ENCODE measurements at places on chromosomes 7 and 10.

- no peak for DNase-seq
These were observed 84.2 kb upstream of the STEAP1B start for GRCh38 chr7:22584179-22584578.

DNA sequence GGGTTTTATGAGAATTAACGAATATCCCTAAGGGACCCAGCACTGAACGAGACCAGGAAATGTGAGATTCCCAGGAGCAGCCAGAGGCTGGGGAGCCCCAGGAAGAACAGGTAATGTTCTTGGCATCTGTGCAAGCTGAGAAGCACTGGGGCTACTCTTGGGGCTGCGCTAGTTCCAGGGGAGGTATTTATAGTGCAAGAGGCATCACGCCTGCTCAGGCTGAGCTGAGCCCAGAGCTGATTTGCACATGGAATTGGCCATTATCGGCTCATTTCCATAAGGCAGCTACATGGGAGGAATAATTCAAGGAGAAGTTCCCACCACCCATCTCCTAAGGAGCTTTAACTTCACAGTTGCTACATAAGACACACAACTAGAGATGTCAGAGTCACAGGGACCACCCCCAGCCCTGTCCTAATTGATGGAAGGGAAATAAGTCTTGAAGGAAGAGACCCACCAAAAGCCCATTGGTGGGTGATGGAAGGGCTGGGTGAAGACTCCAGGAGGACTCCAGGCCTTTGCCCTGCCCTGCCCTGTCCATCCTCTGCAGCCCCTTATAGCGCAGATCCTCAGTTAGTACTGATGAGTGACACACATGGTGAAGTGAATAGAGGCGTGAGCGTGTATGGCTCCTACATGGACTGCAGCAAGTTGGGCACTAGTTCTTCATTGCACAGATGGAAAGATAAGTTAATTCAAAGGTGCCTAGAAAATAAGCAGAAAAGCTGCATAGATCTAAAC is 178.9 kb downstream of the GRID1 start:
- DNase-seq, result no peak

DNA sequence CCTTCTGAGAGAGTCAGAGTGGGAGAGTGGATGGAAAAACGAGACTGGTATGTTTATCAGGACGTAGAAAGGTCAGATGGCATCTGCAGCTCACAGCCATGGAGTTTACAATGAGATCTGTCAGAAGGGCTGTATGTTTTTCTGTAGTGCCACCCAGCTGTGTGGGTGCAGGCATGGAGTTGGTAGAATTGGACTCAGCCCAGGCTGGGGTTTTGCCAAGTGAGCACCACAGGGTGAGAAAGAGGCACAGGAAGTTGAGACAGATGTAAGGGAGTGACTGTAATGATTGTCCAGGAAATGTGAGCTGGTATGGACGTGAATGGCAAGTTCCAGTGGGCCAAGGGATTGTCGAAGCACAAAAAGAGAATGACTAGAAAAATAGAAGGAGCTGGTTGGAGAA is 9.1 kb upstream of the ZYX start:
- no peak for DNase-seq

DNA sequence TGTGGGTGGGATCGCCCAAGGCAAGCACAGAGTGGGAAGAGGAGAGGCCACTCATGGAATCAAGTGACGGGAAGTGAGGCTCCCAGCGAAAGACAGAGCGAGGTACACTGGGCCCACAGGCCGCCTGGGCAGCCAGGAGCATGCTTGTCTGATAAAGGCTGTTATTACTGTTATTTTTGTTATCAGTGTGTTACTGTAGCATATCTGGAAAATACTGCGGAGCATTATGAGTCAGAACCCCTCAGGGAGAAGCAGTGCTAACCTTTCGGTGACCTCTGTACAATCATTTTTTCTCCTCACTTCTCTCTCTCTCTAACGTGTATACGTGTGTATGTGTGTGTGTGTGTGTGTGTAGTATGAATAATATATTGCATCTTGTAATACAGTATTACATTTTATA is 3.8 kb upstream of the TCERG1L start:
- no peak for DNase-seq

- DNase-seq, result no peak
These were observed 75.5 kb upstream of the PPP2R2D start for GRCh38 chr10:131825150-131825848.

DNA sequence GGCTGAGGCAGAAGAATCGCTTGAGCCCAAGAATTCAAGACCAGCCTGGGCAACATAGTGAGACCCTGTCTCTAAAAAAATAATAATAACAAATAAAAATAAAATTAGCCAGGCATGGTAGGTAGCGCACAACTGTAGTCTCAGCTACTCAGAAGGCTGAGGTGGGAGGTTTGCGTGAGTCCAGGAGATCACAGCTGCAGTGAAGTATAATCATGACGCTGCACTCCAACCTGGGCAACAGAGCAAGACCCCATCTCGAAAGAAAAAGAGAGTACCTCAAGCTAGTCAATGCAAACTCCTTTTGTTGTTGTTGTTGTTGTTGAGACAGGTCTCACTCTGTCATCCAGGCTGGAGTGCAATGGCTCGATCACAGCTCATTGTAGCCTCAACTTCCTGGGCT is 34.0 kb upstream of the NFE2L3 start:
- no peak for DNase-seq

GRCh38 chr10:77463499-77463898 is 174.1 kb downstream of the KCNMA1 start:
- no peak for DNase-seq

DNA sequence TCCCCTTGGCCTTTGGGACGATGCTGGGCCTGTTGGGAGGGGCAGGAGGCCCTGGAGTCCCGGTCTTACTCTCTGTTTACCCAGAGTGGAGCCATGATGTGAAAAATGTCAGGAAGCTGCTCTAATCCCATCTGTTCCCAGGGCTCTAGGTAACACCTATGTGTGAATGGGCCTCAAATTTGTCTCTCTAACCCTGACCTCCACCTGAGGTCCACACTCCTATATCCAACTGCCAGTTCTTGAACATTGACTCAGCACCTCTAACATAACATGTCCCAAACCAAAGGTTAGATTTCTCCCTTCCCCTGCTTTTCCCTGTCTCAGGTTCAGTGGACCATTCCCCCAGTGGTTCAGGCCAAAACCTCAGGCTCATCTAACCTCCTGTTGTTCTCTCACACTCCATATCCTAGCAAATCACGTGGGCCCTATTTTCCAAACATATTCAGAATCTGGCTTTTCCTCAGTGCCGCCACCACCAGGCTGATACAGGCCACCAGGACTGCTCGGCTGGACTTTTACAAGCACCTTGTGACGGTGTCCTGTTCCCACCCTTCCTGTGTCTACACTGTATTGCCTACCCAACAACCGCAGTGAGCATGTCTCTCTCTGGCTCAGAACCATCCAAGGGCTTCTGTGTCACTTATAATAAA is 130.6 kb downstream of the ATXN7L1 start:
- no peak for DNase-seq

DNA sequence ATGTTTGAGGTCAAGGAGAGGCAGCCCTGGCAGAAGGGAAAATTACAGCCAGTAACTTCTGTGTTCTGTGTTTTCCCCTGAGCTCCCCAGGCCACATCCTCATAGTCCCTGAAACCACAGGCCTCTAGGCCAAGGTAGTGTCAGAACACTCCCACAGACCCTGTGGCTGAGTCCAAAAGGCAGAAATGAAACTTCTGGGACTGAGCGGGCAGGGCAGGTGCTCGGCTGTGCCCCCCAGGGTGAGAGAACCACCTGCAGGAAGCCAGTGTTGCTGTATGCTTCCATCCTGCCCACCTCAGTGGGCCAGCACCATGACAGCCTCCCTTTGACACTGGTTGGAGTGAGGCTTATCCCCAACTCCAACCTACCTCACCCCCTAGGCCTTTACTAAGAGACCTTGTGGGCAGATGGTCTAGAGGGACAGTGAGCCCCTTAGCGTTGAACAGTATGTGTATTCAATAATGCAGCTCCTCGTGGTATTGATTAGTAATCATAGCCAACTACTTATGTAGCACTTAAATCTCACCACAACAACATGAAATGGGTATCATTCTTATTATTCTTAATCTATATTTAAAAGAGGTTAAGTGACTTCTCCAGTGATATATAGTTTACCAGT is 30.3 kb downstream of the PIK3CG start:
- DNase-seq, result no peak

DNA sequence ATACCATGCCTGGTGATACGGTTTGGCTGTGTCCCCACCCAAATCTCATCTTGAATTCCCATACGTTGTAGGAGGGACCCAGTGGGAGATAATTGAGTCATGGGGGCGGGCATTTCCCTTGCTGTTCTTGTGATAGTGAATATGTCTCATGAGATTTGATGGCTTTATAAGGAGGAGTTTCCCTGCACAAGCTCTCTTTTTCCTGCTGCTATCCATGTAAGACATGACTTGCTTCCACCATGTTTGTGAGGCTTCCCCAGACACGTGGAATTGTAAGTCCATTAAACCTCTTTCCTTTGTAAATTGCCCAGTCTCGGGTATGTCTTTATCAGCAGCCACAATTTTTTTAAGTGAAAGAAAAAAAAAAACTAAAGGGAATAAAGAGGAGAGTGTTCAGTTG is 152.5 kb downstream of the ARHGAP12 start:
- no peak for DNase-seq

- DNase-seq, result no peak
These were observed 14.0 kb upstream of the UBE3C start for GRCh38 chr7:157124690-157125089.

DNA sequence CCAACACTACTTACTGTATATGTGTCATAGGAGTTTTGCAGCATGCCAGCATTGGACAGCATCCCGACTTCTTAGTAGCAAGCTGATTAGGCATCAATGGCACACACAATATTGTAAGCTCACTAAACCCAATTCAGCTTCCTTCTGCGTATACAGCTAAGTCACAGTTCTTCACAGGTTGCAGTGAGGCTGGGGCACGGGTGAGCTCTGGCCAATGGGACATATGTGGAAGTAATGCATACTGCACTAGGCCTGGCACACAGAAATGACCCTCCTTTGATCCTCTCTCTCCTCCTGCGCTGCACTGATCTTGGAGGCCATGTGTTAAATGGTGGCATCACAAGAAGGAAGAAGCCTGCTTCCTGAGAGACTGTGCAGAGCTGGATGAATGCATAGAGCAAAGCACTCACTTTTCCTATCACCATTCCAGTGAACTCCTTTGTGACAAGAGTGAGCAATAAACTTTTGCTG is 11.9 kb downstream of the RAB11FIP2 start:
- no peak for DNase-seq

GRCh38 chr7:151087245-151088018 is 1.2 kb downstream of the AGAP3 start:
- DNase-seq, result no peak

DNA sequence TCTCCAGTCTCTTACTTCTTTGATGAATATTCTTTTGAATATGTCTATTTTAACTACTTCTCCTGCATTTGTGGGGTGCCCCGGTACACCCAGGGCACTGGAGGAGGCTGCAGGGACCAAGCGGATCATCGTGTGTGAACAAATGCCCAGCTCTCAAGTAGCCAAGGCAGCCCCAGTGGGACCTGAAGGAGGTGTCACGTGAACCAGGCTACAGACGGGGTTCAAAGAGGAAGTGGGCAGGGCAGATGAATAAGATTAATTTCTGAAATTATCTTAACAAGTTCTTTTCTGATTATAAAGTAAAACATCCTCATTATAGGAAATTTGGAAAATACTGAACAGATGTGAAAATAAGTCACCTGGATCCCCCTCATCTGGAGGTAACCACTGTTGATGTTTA is 78.4 kb upstream of the DUSP5 start:
- no peak for DNase-seq

- DNase-seq, result no peak
These were observed 57.7 kb upstream of the SPOCK2 start for GRCh38 chr10:72146071-72146470.

DNA sequence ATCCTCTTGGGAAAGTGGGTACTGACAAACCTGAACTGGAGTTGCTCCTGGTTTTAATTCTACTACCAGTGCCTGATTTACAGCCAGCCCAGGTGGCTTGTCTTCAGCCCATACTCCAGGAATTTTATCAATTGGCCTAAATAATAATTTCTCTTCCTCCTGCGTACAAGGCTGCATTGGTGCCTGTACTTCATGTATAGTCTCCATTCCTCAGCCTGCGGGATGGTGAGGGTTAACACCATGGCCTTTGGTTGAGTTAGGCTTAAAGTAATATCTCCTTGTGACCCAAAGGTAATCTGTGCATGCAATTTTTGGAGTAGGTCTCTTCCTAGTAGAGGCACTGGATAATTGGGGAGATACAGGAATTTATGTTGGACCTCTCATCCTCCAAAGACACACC is 5.5 kb upstream of the ZNF117 start:
- DNase-seq, result no peak

DNA sequence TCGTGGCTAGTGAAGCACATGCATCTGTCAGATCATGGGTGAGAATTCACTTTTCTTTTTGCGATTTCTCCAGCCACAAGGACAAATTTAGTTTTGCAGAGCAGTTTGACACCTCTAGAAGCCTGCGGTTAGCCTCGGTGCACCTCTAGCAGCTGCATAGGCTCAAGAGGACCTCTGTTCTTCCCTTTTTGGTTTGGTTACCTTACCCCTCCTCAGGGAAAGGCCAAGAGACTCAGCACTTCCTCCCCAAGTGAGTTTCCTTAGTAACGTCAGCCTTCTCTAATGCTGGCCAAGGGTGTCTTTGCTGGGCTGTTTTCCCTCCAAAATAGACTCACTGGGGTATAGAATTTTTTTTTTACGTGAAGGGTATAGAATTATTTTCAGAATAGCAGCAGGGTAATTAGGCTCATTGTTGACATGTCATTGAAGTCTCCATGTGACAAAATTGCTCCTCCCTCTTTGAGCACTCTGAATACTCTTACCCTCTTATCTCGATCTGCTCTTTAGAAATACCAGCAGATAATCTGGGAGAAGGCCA is 97.8 kb downstream of the AUTS2 start:
- DNase-seq, result peak; percentile 25

- no peak for DNase-seq
These were observed 539.3 kb upstream of the TEX47 start for GRCh38 chr7:89334797-89335196.

- no peak for DNase-seq
These were observed 84.9 kb downstream of the CAMK1D start for GRCh38 chr10:12434277-12434676.

GRCh38 chr7:130966246-130967009 is 232.4 kb upstream of the KLF14 start:
- DNase-seq, result no peak

DNA sequence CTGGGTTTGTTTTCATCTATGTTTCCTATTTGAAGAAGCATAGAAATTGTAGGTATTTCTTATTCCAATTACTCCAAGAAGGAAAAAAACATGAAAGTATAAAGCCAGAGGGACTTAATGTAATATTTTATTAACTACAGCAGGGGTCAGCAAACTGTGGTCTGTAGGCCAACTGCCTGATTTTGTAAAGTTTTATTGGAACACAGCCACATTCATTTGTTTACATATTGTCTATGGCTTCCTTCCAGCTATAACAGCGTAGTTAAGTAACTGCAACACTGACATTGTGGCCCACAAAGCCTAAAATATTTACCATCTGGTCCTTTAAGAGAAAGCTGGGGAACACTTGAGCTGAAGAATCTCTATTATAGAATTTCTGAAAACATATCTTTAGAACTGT is 306.2 kb downstream of the BICC1 start:
- DNase-seq, result no peak

DNA sequence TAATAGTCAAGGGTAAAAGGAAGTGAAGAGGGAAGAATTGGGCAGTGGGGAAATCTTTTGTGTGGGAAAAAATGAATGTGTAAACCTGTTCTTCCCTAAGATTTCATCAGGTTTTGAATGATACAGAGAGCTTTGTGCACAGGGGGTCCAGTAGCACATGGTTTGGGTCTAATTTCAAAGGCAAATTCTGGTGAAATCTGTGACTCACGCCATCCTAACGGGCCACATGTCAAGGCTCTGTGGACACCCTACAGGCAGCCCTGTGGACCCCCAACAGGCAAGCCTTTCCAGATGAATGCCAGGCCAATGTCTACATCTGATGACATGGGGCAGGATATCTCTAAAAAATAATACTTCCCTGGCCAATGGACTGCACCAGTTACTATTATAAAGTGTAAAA is 309.8 kb downstream of the PARD3 start:
- no peak for DNase-seq
